ENCODE measurements at places on chromosomes 3 and 15.

GRCh38 chr3:118734664-118735063 is 300.0 kb downstream of the IGSF11 start:
- no peak for DNase-seq

- no peak for DNase-seq
Measured at GRCh38 chr3:134214239-134214638, 36.4 kb downstream of the RYK start.

DNA sequence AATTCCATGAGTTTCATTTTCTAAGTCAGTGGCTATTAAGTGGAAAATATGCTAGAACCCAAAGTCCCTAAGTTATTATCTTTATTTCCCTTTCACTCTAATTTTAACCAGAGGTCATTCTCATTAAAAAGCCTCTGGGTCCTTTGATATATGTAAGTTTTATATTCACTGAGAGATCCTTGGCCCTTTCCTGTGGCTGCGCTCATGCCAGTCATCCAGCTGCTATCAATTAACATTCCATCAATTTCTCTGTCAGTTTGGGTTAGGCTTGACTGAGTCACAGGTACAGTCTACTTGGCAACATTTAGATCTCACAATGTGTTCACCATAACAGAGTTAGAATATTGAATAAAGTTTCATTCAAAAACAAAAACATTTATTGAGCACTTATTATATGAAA is 58.0 kb upstream of the FBN1 start:
- DNase-seq = no peak

GRCh38 chr15:38846346-38846745 is 281.7 kb upstream of the RASGRP1 start:
- DNase-seq = no peak

DNA sequence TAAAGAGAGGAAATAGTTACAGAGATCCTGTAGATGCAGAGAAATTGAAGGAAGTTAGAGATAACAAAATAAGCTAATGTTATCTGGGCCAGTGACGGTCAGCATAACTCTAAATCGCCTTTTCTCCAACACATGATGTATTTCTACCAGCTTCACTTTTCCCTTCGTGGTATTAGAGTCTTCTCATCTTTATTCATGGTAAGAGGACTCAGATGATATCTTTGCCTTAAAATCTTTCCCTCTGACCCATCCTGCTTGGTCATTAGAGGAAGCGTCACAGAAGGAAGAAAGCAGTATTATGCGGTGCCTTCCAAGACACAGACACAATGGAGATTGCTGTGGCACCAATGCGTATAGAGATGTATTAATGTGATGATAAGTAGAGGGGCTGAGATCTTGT is 320.7 kb upstream of the GOLIM4 start:
- no peak for DNase-seq

- no peak for DNase-seq
Measured at GRCh38 chr3:190010486-190010885, 110.2 kb downstream of the P3H2 start.

- no peak for DNase-seq
Measured at GRCh38 chr15:66638377-66638776, 63.7 kb upstream of the SMAD6 start.

DNA sequence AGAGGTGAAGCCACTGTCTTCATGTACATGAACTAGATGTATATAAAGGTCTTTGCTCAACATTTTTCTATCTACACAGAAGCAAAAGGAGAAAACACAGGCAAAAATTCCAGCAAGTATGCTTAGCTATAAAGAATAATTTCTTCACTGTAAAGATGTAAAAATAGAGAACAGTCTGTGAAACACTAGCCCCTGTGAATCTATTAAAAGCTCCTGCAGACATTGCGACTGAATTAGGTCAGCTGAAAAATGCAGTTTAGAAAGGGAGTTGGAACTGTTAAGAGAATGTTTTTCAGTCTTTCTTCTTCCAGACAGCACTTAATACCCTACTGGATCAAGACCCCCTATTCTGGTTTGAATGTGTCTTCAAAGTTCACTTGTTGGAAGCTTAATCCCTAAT is 291.5 kb downstream of the KBTBD8 start:
- DNase-seq = no peak

DNA sequence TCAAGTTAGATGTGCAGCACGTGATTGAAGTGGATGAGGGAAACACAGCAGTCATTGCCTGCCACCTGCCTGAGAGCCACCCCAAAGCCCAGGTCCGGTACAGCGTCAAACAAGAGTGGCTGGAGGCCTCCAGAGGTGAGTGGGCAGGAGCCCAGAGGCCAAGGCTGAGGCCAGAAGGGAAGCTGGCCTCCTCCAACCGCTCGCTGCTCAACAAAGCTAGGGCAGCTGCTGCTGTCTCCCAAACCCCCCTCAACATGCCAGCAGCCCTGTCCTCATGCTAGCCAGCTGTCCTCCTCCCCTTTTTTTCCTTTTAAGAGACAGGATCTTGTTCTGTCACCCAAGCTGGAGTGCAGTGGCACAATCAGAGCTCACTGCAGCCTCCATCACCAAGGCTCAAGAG is 57.0 kb downstream of the BOC start:
- no peak for DNase-seq

GRCh38 chr3:63864008-63864964 is 619 bp downstream of the ATXN7 start:
- DNase-seq = peak; percentile 13

GRCh38 chr3:167972502-167972901 is 123.2 kb downstream of the GOLIM4 start:
- DNase-seq = no peak

- no peak for DNase-seq
Measured at GRCh38 chr15:92665100-92665555, 9.6 kb upstream of the FAM174B start.

DNA sequence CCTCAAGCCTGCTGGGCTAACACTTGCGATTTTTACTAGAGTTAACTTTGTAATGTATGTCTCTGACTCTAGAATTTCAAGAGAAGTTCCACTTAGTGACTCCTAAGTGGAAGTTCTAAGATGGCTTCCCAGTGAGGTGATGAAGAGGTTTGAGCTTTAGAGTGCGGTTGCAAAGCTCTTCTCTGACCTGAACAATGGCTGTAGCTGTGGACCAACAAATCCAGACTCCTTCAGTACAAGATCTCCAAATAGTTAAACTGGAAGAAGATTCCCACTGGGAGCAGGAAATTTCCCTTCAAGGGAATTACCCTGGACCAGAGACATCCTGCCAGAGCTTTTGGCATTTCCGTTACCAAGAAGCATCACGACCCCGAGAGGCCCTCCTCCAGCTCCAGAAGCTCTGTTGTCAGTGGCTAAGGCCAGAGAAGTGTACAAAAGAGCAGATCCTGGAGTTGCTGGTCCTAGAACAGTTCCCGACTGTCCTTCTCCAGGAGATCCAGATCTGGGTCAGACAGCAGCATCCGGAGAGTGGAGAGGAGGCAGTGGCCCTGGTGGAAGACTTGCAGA is 22.3 kb downstream of the WDR73 start:
- no peak for DNase-seq

DNA sequence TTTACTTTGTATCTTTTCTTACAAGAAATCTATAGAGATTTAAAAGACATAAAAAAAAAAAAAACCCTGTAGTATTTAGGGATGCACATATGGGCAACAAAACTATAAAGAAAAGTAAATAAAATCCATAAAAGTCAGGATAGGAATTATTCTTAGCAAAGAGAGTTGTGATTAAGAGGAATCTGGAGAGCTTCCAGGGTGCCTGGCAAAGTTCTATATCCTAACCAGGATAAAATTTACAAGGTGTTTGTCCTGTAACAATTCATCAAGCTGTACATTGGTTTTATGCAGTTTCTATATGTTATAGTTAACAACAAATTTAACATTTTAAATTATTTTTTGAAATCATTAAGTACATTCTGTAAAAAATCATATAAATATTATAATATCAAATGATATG is 7.9 kb downstream of the SECISBP2L start:
- no peak for DNase-seq
